ENCODE measurements at places on chromosomes 5 and 9.

DNA sequence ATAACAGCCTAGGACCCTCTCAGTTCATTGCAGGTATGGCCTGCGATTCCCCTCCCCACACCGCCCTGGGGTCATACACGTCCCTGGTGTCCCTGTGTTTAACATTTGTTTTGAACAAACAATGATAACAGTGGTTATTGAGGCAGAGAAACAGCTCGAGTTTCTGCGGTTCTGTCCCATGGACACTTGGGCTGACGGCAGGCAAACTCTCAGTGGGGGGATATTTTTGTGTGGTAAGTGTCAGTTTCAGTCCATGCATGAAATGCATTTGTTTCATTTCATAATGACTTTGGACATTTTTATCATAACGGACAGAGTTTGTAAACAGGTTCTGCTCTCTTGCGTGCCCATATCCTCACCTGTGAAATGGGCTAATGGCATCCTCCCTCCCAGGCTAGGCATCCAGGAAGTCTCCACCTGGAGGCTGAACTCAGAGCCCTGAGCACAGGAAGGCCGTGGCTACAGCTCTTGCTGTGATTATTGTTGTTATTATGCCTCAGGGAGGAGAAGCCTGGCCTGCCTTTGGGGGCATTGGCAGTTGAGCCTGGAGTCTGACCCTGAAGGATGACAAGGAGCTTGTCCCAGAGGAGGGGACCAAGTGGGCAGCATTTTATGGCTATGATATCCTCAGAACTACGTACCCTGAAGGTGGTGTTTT, 190.9 kb downstream of the GADD45G start:
- DNase-seq = no peak

GRCh38 chr5:130385656-130386055, 481.4 kb downstream of the CHSY3 start:
- DNase-seq = no peak

DNA sequence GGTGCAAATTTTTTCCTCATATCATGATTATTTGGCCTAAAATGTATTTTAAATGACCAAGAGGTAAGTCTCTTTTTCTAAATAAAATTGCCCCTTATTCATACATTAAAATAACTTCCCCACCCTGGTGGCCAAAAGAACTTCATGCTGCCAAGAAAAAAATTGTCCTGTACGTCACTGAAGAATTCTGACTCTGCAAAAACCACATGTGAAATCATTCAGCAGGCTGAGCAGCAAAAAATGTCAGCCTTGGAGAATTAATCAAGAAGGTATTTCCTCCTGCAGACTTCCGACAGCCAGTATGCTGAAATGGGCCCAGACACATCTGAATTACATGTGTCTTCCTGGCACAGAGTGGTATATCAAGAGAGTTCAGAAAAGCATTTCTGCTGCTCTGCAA, 94.6 kb upstream of the HMHB1 start:
- DNase-seq = no peak

GRCh38 chr9:7785813-7786212, 13.8 kb downstream of the DMAC1 start:
- DNase-seq = no peak

DNA sequence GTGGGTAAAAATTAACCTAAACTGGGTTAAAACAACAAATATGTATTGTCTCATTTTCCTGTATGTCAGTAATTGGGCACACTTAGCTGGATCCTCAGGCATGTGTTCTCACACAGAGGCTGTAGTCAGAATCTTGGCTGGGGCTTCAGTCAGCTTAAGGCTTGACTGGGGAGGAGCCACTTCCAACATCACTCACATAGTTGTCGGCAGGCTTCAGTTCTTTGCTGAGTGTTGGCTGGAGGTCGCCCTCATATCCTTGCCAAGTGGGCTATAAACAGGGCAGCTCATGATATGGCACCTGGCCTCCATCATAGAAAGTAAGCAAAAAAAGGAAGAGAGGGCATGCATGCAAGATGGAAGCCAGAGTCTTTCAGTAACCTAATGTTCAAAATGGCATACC, 173.0 kb downstream of the GIN1 start:
- no peak for DNase-seq

DNA sequence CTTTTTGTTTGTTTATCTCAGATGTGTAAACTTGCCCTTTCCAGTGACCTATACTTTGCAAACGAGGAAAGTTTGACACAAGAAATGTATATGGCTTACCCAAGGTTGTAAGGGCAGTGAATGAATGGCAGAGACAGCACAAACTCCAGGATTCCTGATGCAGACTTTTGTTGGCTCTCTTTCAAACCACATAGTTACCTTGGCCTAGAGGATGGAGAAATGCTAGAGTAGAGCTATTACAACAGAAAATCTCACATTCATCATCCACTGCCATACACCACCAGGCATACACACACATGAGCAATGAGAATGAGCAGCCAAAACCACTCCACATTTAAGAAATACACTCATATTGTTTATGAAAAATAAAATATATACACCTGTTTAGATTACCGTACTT, 387.0 kb downstream of the TLR4 start:
- no peak for DNase-seq

- no peak for DNase-seq
Observed at GRCh38 chr5:161421067-161421466, 125.5 kb downstream of the GABRB2 start.

DNA sequence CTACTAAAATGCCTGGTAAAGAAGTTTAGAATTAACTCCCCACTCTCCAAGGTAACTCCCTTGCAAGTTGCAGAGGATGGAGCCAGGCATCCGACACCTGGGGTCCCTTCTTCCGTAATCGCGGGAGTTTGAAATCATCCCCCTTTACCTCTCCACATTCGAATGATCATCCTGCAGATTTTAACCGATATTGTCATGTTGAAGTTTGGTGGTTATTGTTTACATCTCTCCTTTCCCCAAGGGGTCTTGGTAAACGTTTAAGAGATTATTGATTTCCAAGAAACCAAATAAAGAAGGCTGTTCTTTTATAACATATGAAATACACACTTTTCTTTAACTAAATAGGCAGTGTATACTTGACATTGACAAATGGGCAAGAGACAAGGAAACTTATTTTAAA, 26.7 kb downstream of the NR2F1 start:
- DNase-seq = no peak

GRCh38 chr5:104184264-104184663, 621.7 kb upstream of the NUDT12 start:
- DNase-seq = no peak

GRCh38 chr5:151870820-151871219, 53.8 kb downstream of the GLRA1 start:
- no peak for DNase-seq

GRCh38 chr9:92668746-92669526, 995 bp downstream of the IPPK start:
- no peak for DNase-seq

- no peak for DNase-seq
Observed at GRCh38 chr9:37025071-37025822, 8.8 kb downstream of the PAX5 start.

- DNase-seq = no peak
Observed at GRCh38 chr9:120402741-120403542, 177.0 kb downstream of the CDK5RAP2 start.

DNA sequence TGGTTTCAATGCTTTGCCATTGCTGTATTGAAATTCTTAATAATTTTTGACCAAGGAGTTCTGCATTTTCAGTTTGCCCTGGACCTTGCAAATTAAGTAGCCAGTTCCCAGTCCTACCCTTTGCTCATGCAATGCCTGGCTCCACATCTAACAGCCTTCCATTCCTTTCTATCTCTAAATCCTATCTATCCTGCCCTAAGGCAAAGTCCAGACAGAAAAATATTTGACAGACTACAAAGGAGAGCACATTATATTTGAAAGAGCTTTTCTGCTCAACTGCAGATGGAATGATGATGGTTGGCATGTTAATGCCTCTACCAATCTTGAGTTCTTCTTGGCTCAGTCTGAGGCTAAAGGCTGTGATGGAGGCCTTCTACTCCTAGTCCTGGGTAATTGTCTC, 15.5 kb downstream of the SLC22A4 start:
- no peak for DNase-seq

DNA sequence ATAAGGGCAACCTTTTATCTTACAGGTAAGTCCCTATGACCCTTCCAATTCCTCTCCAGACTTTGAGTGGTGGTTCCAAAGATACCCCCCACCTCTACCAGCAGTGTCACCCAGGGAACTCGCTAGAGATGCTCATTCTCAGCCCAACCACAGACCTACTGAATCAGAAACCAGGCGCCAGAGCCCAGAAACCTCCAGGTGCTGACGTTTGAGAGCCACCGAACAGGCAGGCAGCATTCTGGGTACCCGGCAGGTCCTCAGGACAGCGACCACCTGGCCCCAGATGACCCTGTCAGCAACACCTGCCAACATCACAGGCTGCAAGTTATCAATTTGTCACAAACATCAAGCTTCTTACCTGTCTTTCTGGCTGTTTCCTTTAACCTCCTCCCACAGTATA, 19.5 kb downstream of the RAPGEF1 start:
- no peak for DNase-seq

- no peak for DNase-seq
Observed at GRCh38 chr5:178587763-178588611, 2.2 kb downstream of the COL23A1 start.

DNA sequence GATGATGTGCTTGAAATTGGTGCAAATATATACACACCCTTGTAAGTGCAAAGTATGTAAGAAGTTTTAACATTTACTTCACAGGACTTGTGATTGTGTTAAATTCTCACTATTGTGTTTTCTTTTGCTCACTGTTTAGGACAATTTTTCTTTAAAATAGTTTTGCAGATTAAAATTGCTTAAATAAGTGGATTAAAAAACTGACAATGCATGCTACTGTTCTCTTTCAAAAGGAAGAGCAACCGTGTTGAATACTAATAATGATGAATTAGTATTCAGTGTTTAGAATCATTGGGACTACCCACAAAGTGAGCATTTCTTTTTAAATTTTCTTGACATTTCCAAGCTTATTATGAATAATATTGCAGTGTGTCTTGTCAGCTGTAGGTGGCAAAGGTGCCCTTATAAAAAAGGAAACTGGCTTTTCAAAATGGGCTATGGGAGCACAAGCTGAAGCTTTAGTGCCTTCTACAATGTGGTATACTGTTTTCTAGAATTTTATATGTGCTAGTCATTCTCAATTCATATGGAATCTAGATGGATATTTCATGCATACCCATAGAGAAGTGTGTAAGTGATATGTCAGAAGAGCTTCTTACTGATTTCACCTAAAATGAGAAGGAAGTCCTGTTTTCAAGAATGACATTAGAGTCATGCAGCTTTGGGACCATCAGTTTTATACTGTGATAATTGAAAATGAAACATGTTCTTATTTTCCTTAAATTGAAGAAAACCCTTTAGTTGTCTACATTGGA, 35.4 kb downstream of the SREK1 start:
- no peak for DNase-seq

- DNase-seq = no peak
Observed at GRCh38 chr9:127347831-127348776, 48.9 kb upstream of the SLC2A8 start.

GRCh38 chr5:86625148-86625547, 7.4 kb downstream of the COX7C start:
- DNase-seq = no peak

DNA sequence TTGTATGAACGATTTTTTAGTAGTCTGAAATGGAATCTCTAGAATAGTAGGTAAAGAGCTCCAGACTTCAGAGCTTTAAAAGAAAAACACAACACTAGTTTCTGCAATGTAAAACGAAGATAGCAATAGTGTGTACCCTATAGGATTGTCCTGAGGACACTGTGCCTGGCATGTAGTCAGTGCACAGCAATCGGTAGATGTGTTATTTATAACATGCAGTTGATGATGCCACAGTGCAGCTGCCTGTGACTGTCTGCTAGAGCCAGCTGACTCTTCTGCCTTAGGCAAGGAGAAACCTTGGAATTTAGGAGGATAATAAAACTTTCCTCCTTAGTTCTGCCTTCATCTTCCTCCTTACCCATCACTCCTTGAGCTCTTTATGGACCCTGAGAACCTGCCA, 27.7 kb upstream of the TMOD1 start:
- DNase-seq = no peak

- no peak for DNase-seq
Observed at GRCh38 chr5:72441862-72442540, 65.2 kb downstream of the ZNF366 start.

- no peak for DNase-seq
Observed at GRCh38 chr5:137433539-137433938, 65.6 kb downstream of the SPOCK1 start.

DNA sequence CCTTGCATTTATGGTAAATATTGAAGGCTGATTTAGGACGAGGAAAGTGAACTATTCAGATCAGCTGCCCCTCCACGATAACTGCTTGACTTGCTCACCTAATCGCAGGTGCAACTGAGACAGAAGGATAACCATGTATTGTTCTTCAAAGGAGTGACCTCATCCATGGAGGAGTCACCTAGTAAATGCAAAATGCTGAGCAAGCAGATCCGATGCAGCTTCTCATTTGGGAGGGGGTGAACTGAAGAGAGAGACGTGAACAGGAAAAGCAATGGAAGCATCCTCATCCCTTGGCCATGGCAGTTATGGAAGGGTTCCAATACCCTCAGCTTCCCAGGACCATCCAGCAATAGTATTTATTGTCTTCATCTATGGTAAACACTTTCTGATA, 47.5 kb downstream of the RASGRF2 start:
- no peak for DNase-seq

GRCh38 chr5:73176250-73176649, 3.3 kb downstream of the TMEM174 start:
- no peak for DNase-seq

DNA sequence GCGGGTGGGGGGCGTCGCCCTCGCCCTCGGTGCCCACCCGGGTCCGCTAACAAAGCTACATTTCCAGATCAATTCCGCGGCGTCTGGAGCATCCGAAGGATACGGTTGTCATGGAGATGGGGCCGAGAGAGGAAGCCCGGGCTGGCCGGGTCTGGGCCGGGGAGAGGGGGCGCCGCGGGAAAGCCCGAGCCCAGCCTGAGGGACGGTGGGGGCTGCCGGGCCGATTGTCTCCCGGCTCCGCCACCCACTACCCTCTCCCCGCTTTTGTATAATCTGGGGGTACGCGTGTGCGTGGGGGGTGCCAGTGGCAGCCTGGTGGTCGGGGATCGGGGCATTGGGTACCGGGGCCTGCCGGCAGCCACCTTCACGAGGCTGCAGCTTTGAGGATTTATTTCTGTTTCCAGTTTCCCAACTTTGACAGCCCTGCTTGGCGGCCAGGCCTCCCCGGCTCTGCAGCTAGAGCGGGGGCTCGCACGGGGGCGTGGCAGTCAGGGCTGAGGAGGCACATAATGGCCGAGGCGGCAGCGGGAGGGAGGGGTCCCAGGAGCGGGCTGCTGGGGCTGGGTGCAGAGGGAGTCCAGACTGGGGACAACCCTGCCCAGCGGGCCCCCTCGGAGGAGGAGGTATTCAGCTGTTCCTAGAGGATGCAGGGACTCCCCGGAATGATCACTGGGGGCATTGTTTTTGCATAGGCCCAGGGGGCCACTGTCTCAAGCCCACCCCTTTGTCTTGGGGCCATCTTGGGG, 626 bp downstream of the PSD2 start:
- no peak for DNase-seq

- DNase-seq = no peak
Observed at GRCh38 chr9:97706246-97706645, 9.1 kb upstream of the XPA start.

- no peak for DNase-seq
Observed at GRCh38 chr5:83987513-83988292, 267.0 kb upstream of the HAPLN1 start.

Measured in activated T-helper 2 cell treated with anti-CD3 and anti-CD28 coated beads, Interferon-gamma antibody, Interleukin-2, Interleukin-4, amounts not matched to agents 10 μg/mL and 5 μg/mL and 100 μg/mL, durations not matched to agents 14 hours and 24 hours and 36 hours (primary cell).